ENCODE measurements at places on chromosomes 16 and 17.

- DNase-seq, result no peak
Observed at GRCh38 chr17:75764417-75764710, 628 bp downstream of the GALK1 start.

- no peak for DNase-seq
Observed at GRCh38 chr16:83300326-83300725, 507.5 kb upstream of the HSBP1 start.

- peak; percentile 68 for DNase-seq
Observed at GRCh38 chr17:50114849-50115357, 15.1 kb downstream of the SAMD14 start.

- no peak for DNase-seq
Observed at GRCh38 chr16:53950677-53951076, 246.7 kb downstream of the FTO start.

GRCh38 chr17:45333702-45334092 lies 16.9 kb upstream of the MAP3K14 start:
- no peak for DNase-seq

DNA sequence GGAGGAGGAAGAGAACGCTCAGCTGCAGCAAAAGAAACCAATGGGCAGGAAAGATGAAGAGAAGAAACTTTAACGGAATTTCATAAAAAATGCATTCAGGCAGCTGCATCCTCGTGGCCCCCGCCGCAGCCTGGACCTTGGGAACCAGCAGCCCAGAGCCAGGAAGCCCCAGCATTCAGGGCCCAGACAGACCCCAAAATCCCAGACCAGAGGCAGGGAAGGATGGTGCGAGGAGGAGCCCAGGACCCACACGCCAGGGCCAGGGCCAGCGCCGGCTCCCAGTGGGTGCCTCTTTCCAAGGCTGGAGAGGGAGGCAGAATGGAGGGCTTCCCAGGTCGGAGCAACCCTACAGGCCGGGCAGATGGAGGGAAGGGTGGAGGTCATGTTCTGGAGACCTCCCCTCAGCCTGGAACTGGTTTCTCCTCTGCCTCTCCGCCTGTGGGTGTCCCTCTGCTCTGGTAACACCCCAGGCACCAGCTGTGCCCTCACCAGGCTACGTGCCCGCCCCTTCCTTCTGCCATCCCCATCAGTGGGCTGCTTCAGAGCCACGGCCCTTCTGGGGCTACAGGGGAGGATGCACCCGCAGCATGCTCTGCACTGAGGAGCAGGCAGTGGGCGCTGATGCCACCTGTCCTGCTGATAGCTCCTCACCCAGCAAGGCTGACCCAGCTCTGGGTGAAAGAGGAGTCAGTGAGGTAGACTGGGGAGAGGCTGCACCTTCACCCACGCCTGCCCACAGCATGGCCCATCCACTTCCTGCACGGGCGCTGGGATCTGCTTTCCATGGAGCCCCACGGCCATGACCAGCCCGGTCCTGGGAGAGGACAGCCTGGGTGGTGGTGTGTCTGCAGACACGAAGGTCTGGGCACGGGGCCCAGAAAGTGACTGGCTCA lies 1.2 kb upstream of the MIF4GD start:
- DNase-seq, result no peak

GRCh38 chr16:87063543-87063942 lies 253.6 kb downstream of the C16orf95 start:
- no peak for DNase-seq

DNA sequence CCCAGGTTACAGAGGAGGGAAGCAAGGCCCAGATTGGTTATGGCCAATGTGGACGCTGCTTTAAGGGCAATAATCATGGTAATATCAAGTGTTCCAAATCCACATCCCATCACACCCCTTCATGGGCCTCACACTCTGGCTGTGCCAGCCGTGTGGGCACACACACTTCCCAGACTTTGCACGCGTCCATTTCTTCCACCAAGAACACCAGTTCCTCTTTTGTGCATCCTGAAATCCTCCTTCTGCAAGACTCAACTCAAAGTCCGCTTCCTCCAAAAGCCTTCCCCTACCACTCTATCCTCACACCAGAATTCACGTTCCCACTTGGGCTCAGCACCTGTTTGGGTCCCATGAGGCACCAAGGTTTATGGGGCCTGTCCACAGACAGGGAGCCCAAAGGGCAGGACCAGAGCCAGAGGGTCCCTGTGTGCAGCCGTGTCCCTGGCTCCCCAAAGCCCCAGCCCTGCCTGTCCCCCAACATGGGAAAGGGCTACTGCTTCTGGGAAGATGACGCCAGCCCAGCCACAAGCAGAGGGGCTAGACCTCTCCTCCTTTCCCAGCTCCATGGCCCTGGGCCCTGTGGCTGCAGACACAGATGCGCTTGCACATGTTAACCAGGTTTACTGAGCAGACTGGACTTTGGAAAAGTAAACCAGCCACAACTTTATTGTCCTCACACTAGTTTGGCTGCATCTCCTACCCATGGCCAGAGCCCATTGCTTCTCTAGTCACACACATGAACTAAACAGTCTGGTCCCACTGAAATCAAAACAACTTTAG lies 20.3 kb downstream of the SPNS3 start:
- DNase-seq, result no peak

DNA sequence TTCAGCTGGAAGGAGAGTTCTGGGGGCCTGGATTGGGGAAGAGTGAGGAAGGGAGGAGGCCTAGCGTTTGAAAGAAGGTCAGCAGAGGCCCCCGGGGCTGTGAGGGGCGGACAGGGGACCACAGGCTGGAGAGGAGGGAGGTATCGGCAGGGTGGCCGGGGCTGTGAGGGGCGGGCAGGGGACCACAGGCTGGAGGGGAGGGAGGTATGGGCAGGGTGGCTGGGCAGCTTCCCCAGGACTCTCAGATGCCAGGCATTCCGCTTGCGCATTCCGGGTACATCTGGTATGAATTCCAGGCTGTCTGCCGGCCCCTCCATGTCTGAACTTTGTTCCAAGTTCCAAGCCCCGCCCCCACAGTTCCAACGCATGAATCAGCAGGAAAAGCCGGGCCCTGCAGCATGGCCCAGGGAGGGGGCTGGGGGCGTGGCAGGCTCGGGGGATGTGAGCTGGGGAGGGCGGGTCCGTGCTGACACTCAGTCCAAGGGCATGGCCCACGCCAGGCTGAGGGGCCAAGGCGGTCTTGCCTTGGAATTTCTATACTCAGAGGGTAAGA lies 4.3 kb upstream of the TLCD2 start:
- peak; percentile 61 for DNase-seq

- DNase-seq, result no peak
Observed at GRCh38 chr16:14248791-14249190, 177.7 kb downstream of the MRTFB start.

DNA sequence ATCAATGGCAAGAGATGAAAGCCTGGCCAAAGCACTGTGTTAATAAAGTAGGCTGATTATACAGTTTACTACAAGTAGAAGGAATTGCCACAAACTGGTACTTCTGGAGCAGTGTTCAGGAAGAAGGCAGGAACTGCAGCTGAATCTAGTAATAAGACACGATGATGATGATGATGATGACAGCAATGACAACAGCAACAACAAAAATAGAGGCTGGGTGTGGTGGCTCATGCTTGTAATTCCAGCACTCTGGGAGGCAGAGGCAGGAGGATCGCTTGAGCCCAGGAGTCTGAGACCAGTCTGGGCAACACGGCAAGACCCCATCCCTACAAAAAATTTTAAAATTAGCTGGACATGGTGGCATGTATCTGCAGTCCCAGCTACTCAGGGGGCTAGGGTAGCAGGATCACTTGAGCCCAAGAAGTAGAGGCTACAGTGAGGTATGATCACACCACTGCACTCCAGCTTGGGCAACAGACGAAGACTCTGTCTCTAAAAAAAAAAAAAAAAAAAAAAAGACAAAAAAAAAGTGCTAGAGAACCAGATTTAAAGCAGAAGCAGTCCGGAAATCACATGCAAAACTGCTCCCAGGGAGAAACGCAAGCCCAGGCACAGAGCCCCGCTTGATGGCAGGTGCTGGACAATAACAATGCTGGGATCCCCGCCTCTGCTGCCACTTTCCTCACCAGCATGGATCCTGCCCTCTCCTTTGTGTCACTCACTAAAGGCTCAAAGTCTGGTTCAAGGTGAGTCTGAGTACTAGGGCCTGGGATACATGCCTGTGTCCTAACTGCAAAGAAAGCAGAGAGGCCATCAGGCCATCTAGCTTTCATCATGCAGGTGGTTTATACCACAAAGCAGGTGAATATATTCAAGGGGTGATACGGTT lies 44.8 kb downstream of the CPPED1 start:
- no peak for DNase-seq

DNA sequence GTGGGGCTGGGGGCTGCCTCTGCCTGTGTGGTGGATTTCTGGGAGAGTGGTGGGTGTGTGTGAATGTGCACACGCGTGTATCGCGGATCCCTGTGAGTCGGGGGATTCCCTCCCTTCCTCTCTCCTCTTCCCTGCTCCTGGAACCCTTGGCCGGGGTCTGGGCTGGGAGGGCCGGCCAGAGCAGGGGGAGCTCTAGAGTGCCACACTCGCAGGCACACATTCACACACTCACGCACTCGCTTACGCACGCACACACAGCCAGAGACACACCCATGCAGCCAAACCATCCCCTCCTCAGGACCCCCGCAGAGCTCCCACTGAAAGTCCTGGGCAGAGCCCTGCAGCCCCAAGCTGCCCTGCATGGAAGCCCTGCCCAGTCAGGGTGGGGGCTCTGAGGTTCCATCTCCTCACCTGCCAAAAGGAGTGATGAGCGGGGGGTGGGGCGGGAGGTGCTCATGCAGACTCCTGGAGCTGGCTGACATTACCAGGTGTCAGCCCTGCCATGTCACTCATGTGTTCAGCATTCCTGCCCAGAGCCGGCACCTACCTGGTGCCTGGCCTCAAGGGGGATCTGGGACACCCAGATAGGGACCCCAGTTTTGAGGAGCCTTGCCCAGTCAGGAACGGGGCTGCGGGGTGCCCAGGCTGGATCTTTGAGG lies 1.9 kb downstream of the NECAB2 start:
- no peak for DNase-seq

- no peak for DNase-seq
Observed at GRCh38 chr17:15112846-15113617, 152.1 kb downstream of the PMP22 start.

GRCh38 chr17:17539591-17539990 lies 43.4 kb upstream of the RASD1 start:
- DNase-seq, result no peak

DNA sequence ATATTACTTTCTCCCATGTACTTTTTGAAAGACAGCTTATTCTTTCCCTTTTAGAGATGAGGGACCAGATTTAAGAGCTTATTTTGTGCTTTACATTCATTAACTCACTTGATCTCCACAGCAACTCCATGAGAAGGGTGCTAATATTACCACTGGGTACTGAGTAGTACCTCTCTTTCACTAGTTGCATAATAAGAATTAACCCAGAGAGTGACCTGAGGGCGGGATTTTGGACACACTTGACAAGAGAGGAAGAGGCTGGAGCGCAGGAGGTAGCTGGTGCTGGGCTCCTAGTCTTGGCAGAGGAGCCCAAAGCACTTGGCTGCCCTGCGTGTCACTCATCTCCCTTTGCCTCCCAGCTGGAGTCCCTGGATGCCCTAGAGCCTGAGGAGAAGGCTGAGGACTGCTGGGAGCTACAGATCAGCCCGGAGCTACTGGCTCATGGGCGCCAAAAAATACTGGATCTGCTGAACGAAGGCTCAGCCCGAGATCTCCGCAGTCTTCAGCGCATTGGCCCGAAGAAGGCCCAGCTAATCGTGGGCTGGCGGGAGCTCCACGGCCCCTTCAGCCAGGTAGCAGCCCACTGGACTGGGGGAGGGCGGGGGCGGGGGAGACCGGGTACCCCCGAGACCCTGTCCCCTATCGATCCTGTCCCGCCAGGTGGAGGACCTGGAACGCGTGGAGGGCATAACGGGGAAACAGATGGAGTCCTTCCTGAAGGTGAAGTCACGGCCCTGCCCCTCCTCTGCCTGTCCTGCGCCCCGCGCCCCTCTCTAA lies 1.7 kb upstream of the MAZ start:
- DNase-seq, result no peak

DNA sequence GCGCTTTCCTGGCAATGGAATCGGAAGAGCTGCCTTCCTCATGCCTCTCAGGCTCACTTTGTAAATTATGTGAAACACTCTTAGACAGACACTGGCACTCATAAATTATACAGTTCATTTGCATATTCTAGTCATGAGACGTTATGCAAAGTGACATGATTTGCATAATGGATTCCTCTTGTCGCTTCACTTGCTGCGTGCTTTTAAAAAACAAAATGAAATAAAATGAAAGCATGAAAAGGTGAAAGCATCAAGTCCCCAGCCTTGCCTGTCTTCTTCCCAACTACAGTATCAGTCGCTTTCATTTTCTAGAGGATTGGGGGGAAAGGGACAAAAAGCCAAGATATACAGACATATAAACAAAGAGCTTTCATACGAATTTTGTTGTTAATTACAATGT lies 252.8 kb upstream of the PMFBP1 start:
- DNase-seq, result no peak

DNA sequence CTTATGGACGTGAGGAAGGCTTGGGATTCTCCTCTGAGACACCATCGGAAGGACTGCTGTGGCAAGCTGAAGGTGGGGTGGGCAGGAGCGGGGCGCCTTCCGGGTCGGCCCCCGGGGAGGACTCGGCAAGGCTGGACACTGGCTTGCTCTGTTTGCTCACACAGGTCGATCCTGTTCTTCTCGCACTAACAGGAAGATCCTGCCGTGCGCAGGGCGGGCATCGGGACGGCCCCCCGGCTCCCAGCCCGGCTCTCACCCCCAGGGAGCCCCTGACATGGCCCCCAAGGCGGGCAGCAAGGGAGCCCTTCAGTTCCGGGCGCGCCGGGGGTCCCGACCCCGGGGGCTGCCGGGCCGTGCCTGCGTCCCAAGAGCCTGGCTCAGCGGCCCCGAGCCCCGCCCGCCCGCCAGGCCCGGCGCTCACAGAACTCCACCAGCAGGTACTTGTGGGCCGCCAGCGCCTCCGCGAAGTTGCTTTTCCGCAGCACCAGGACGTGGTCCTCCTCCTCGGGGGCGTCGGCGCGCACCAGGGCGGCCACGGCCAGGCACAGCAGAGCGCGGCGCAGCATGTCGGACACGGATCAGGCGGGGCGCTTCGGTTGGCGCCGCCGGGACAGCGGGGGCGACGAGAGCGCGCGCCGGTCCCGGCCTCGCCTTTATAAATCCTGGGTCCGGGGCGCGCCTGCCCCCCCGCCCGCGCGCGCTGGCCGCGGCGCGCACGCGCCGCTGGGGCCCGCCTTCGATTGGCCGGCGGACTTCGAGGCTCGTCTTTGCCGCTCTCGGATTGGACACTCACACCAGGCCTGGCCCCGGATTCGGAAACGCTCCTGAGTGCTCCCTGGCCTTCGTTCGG lies at the start of gene P4HB:
TSS of gene P4HB (minus strand) at position 630 of the 850 bp plus-strand sequence. CDS start at position 566, 64 bp downstream.
- DNase-seq, result no peak

- DNase-seq, result no peak
Observed at GRCh38 chr17:8861495-8862181, 5.8 kb downstream of the PIK3R6 start.

DNA sequence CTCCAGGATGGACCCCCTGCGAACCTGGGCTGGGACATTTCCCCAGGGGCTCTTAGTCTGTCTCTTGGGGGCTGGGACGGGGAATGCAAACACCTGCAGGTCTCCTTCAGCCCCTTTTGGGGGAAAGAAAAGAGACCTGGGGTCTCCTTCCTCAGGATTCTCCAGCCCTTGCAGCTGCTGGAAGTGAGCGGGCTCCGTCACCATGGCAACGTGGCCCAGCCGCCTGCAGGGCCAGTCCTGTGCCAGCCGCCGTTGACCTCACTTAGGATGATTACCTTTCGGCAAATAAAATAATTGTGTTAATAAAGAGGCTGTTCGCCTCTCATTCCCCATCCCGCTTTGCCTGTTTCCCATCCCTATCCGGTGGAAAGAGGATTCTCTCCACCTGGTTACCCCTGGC lies 25.7 kb downstream of the MRM1 start:
- DNase-seq, result no peak

Data from activated naive CD4-positive, alpha-beta T cell treated with anti-CD3 and anti-CD28 coated beads, Interleukin-2, amount 10 ng/mL, durations not matched to agents 7 days and 5 days (primary cell).